ENCODE measurements at places on chromosomes 12 and 14.

GRCh38 chr14:24693983-24694382 is 60.0 kb upstream of the GZMB start:
- DNase-seq, result no peak

- DNase-seq, result no peak
These were observed 155.1 kb downstream of the CALM1 start for GRCh38 chr14:90551733-90552464.

- no peak for DNase-seq
These were observed 1.2 kb downstream of the ITGA5 start for GRCh38 chr12:54417712-54418440.

DNA sequence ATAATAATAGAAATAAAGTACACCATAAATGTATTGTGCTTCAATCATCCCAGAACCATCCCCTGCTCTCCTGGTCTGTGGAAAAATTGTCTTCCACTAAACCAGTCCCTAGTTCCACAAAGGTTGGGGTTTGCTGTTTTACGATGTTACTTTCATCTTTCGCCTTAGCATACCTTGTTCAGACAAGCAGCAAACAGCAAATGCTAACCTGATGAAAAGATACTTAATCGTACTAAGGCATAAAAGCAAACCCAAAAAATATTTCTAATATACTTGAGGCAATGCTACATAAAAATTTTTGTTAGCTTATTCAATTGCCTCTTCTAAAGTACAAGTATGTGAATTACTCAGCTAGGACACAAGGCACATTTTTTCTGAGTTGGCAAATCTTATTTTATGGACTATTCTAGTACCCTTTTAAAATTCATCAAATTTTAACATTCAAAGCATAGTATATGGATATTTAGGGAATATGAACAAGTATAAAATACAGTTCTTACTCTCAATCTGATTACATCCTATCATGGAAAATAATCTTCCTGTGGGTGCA is 97.1 kb upstream of the PLEKHG7 start:
- DNase-seq, result no peak

- DNase-seq, result no peak
These were observed 1.7 kb upstream of the ATF7 start for GRCh38 chr12:53627919-53628318.

GRCh38 chr12:124947561-124948398 is 33.3 kb upstream of the UBC start:
- no peak for DNase-seq

DNA sequence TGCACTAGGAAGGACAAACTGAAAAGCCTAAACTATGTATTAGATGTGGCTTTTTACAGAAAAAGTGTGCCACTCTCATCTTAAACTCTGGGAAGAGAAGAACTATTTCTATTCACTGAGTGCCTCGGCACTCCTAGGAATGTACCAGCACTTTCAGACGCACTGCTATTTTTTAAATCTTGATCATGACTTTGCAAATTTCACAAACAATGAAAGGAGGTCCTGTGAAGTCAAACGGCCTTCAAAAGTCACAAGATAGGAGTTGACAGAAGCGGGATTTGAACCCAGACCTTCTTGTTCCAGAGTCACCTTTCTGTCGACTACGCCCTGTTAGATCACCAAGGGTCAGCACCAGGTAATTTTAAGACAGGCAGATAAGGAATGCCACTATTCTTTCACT is 365.4 kb downstream of the VRK1 start:
- no peak for DNase-seq

GRCh38 chr12:124030510-124030909 is 57.5 kb downstream of the ZNF664 start:
- DNase-seq, result peak; percentile 83

- no peak for DNase-seq
These were observed 855.6 kb upstream of the TMEM132C start for GRCh38 chr12:127411166-127411915.

DNA sequence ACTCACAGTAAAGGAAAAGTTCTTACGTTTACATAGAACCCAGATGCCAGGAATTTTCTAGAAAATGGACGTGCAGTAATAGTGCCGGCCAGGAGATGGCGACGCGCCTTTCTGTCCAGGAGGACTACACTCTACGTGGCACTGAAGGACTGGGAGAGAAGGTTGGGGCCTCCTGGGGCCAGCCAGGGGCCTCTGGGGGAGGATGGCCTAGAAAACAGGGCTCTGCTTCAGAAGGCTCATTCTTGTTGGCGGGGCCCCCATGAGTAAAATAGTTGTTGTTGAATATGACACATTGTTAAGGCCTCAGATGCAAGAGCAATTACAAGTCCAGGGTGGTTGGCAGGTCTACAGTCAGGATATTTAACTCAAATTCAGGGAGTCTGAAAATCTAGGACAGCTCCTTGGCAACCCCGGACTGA is 120.1 kb upstream of the MAX start:
- peak; percentile 84 for DNase-seq

DNA sequence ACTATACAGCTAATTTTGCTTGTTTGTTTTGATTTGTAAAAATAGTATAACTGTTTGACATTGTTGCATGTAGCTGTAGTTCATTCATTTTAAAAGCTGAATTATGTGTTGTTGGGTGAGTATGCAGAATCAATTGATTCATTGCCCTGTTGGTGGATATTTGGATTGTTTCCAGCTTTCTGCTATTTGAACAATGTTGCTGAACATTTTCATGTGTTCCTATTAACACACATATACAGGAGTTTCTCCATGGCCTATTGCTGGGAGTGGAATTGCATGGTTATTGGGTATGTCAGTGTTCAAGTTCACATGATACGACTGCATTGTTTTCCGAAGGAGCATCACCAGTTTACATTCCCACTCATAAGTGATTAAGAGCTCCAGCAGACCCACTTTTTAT is 75.3 kb downstream of the SRGAP1 start:
- peak; percentile 47 for DNase-seq

- no peak for DNase-seq
These were observed 479.2 kb upstream of the RGS6 start for GRCh38 chr14:71452987-71453386.

- peak; percentile 35 for DNase-seq
These were observed 47.0 kb upstream of the KCNH3 start for GRCh38 chr12:49491823-49492222.

DNA sequence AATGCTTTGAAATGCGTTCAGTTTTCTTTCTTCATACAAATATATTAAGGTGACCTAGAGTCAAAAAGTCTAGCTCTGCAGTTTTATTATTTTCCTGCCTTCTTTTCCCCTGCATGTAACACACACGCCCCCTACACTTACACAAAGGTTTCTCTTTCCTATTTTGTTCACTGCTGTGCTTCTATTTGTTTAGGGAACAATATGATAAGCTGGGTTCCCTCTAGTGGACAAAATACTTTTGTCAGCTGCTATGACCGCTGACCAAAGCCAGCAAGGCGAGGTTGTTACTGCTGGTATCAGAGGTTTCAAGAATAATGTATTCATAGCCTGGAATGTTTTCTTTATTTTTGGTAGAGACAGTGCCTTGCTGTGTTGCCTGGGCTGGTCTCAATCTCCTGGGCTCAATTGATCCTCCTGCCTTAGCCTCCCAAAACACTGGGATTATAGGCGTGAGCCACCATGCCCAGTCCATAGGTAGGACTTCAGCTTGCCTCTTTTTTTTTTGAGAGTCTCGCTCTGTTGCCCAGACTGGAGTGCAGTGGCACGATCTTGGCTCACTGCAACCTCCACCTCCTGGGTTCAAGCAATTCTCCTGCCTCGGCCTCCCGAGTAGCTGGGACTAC is 33.4 kb downstream of the FNTB start:
- peak; percentile 88 for DNase-seq

DNA sequence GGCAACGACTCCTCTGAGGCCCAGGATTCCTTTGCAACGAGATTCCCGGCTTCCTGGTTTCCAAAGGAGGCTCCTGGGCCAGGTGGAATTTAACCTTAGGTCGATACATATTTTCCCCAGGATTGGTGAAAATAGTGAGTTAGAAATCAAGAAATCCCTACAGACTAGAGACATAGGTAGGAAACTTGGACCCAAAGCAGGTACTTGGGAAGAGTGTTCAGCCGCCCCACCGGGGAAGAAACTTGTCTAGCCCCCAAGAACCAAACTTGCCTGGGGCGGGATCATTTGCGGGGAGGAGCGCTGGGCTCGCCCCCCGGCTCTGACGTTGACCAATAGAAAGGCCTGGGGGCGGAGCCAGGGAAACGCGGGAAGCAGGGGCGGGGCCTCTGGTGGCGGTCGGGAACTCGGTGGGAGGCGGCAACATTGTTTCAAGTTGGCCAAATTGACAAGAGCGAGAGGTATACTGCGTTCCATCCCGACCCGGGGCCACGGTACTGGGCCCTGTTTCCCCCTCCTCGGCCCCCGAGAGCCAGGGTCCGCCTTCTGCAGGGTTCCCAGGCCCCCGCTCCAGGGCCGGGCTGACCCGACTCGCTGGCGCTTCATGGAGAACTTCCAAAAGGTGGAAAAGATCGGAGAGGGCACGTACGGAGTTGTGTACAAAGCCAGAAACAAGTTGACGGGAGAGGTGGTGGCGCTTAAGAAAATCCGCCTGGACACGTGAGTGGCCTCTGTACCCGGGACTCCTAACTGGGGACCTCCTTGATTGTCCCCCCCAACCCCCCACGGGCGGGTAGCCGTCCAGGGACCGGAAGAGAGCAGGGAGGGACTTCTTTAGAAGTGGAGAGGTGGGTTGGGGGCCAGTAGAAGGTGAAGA is at the start of gene CDK2:
Gene CDK2, plus strand, starts transcription at position 423 of the 874 bp plus-strand sequence. Its CDS starts 179 bp downstream, at position 602.
- peak; percentile 78 for DNase-seq

DNA sequence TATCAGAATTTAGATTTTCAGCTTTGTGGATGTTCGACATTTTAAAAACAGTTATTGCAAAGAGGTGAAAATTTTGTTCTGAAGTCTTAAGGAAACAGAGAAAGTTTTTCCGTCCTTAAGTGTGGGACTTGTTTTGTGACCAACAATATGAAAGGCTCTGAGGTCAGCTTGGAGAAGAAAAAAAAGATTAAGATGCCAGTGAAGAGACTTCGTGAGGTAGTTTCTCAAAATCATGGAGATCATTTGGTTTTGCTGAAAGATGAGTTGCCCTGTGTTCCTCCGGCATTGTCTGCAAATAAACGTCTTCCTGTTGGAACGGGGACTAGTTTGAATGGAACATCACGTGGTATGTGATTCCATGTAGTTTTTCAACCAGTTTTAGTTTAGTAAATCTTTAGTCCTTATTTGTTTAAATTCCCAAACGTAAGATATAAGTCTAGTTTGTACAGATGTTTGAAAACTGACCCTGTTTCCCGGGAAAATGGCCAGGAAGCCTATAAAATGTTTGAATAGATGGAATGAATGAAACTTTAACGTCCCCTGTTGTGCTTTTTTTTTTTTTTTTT is 682 bp downstream of the KIAA0586 start:
- DNase-seq, result peak; percentile 60

GRCh38 chr12:11727133-11727664 is 77.7 kb downstream of the ETV6 start:
- no peak for DNase-seq

GRCh38 chr12:19884021-19884492 is 444.8 kb downstream of the AEBP2 start:
- DNase-seq, result no peak

- no peak for DNase-seq
These were observed 3.5 kb upstream of the HOXC6 start for GRCh38 chr12:54024581-54025305.
